ENCODE measurements at places on chromosomes 4 and X.

DNA sequence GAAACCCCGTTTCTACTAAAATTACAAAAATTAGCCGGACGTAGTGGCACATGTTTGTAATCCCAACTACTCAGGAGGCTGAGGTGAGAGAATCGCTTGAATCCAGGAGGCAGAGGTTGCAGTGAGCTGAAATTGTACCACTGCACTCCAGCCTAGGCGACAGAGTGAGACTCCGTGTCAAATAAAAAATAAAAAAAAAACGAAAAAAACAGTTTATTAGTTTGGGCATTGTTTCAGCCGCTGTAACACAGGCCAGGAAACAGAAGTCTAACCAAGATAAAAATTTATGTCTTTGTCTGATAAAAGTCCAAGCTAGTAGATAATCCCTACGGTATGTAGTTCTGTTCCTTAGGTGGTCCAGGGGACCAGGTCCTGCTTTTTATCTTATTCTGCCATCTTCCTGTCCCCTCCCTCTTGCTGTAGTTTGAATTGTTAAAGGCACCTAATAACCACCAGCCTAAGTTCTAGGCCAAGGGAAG, 21.4 kb downstream of the USO1 start:
- DNase-seq: no peak

GRCh38 chr4:137952116-137952515, 290.0 kb downstream of the SLC7A11 start:
- DNase-seq: no peak

DNA sequence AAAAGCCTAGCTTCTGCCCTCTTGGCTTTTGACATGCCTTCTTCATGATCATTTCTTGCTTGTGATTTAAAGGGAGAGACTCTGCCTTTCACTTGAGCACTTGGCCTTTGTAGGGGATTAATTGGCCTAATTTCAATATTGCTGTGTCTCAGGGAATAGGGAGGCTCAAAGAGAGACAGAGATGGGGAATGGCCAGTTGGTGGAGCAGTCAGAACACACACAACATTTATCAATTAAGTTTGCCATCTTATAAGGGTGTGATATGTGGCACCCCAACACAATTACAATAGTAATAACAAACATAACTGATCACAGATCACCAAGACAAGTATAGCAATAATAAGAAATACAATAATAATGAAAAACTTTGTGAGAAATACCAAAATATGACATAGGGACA, 122.5 kb upstream of the VCX start:
- DNase-seq: no peak

DNA sequence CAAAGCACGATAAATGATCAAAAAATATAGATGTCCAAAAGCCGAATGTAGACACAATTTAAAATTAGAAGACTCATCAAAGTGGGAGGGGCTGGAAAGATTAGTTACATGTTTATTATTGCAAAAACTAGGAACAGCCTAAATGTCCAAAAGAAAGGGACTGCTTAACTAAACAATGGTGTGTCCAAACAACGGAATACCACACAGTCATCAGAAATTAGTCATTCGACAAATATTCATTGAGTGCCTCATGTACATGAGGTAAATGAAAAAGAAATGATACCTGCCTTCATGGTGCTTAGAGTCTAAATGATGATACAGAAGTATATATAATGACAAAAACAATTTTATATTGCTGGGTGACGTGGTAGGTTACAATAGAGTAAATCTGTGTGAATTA, 139.7 kb downstream of the MAML3 start:
- no peak for DNase-seq
